ENCODE measurements at places on chromosomes 1 and 21.

- DNase-seq = no peak
These were observed 364.2 kb upstream of the ZP4 start for GRCh38 chr1:238254935-238255334.

DNA sequence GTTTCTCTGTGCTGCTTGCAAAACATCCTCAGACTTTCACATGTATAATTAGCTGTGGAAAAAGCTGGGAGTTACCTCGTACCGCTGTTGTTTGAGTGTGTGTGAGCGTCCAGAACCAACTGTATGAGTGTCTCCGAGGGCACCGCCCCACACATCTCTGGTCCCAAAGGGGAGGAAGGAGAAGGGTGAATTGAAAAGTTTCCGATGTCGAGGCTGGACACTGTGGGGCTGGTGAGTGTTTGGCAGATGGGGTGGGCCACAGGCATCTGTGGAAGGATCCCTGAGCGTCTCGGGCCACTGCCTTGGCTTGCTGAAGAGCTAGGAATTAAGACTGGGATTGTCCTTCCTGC lies 1.2 kb downstream of the ATP2B4 start:
- peak; percentile 39 for DNase-seq

DNA sequence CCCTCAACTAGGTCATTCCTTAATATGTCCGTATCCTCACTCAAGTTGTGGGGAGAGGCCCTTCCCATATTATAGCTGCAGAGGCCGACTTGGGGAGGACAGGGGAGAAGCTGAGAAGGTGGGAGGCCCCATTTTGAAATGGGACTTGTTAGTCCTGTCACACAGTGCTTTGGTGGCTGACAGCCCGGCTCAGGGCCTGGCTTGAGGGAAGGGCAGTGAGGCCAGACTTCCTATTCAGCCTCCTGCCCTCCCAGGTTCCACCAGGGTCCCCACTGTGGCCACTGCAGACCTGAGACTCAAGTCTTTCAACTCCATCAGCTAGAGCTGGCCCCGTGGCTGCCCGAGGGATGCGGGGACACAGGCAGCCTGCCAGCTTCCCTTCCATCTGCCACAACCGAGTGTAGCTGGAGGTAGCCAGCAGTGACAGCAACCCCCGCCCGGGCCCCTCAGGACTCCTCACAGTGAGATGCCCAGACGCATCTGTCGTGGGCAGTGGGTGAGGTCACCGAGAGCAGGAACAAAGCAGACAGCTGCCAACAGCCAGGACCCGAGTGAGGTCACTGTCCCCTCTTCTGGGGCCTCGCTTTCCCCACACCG lies 36.9 kb downstream of the SIM2 start:
- DNase-seq = no peak

GRCh38 chr1:114368560-114369255 lies 142.3 kb downstream of the TRIM33 start:
- DNase-seq = no peak

- no peak for DNase-seq
These were observed 21.5 kb downstream of the NCAM2 start for GRCh38 chr21:21019681-21020080.

GRCh38 chr1:37999430-38000232 lies 5.7 kb downstream of the FHL3 start:
- no peak for DNase-seq

GRCh38 chr1:245876586-245876985 lies 630.5 kb downstream of the SMYD3 start:
- no peak for DNase-seq

GRCh38 chr1:235286667-235287066 lies 41.3 kb downstream of the ARID4B start:
- no peak for DNase-seq

DNA sequence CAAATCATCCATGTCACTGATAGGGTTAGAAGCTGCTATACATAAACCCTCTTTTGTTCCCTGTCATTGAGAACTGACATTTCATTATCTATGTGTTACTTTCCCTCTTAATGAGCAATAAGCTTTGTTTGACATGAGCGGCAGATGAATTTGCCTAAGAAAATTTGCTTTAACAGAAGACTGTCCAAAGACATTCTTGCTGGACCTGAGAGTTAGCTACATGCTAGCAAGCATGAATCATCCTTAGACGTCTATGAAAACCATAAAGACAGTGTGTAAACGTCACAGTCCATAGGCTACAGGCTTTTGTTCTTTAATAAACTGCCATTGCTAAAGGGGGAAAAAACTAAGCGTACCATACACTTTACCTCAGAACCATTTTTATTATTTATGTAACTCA lies 73.1 kb downstream of the TNFSF4 start:
- no peak for DNase-seq

GRCh38 chr1:90708236-90708786 lies 8.8 kb downstream of the BARHL2 start:
- DNase-seq = no peak

DNA sequence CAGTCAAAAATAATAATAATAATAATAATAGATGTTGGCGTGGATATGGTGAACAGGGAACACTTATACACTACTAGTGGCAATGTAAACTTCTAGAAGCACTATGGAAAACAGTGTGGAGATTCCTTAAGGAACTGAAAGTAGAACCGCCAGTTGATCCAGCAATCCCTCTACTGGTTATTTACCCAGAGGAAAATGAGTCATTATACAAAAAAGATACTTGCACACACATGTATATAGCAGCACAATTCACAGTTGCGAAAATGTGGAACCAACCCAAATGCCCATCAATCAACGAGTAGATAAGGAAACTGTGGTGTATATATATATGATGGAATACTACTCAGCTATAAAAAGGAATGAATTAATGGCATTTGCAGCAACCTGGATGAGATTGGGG lies 176.0 kb downstream of the PLPP3 start:
- DNase-seq = no peak

DNA sequence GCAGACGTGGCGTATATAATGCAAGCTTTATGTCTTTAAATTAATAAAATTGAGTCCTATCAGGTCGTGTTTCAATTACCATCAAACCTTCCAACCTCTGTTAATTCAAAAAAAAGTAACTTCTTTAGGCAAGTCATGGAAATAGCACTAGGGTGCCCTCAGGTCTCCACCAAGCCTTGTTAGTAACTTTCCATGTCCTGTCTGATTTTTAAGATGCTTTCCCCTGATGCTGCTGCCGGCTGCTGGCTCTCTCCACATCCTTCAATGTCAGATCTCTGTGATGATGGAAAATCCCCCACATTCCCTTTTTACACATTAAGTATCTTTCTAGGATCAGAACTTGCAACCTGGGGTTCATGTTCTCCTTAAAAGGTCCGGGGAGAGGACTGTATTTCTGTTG lies 3.0 kb downstream of the ERG start:
- DNase-seq = no peak

DNA sequence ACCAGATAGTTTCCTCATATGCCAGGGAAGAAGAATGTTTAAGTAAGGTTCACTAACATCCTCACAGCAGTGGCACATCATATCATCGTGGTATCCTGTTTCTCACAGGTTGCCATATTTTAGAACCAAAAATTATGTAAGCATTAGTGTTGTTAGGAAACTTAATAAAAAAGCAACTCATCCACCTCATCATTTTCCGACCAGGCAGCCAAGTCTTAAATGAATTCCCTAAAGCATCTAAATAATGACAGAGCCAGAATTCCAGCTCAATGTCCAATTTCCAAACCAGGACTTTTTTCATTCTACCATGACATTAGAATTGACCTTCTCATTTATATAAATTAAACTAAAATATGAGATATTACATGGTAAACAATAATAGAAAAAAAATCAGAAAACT lies 272.7 kb downstream of the NTNG1 start:
- DNase-seq = no peak

GRCh38 chr1:28129150-28129549 lies 40.7 kb upstream of the EYA3 start:
- DNase-seq = no peak

DNA sequence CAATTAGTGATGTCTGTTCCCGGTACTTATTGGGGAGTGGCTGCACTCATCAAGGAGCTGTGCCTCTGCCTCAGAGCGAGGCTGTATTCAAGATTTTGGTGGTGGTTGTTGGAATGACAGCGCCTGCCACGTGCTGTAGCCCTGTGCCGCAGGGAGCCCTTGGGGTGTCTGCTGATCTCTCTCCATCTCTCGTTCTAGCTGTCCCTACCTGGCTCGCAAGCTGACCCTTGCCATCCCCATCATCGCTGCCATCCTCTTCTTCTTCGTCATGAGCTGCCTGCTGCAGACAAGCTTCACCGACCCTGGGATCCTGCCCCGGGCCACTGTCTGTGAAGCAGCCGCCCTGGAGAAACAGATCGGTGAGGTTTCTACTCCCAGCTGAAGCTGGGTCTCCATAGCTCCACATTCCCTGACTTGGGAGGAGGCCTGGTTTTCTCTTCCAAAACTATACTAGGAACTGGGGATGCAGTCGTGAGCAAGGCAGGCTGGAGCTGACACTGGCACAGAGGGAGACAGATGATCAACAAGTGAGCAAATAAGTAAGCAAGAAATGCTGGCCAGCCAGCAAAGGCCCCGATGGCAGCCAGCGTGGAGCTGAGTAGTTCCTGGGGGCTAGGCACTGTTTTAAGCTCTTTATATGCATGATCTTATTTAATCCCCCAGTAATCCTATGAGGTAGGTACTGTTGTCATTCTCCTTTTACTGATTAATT lies 5.9 kb downstream of the ZDHHC18 start:
- DNase-seq = no peak

DNA sequence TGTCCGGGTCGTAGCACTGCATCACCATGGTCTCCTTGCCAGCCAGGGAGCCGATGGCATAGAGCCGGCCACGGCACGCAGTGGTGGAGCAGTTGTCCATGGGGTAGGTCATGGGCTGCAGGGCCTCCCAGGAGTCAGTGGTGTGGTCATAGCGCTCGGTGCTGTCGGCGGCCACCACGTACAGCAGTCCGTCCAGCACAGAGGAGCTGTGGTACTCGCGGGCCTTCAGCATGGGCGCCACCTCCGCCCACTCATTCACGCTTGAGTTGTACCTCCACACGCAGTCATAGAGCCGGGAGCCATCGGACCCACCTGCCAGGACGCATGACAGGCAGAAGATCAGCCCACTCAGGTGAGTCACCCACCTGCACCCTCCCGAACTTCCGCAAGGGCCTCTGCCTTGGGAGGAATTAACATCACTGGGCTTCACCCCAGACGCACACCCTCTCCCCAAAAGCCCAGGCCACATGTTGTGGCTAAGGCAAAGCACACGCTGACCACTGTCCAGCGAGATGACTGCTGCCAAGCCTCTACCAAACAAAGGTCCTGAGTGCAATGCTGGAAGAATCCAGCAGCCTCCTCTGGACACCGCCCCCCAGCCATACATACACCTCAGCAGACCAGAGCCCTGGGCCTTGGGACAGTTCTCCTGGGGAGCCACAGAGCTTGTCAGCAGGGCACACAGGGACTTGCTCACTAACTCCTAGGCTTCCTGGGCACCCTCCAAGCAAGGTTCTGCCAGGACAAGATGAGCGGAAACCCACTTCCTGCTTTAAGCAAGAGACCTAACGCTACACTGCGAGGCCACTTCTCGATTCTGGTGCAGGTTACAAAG lies 3.3 kb downstream of the KLHL21 start:
- DNase-seq = peak; percentile 62

- no peak for DNase-seq
These were observed 167.4 kb downstream of the DUSP10 start for GRCh38 chr1:221574529-221574928.

DNA sequence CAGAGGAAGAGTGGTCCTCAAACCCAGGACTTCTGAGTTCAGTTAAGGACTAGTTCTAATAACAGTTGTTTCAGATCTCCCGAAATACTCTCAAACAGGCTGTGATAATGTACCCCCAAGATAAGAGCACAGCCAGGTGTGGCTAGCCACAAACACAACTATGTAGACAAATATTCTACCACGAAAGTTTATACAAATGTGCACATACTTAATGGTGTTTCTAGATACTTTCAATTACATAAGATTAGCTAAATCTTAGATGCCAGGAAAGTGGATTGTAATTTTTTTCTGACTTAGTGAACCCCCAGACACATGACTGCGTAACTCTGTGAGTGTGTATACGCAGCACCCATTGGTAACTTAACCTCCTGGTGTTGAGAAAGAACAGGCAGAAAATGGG lies 270.0 kb downstream of the USP25 start:
- DNase-seq = no peak

DNA sequence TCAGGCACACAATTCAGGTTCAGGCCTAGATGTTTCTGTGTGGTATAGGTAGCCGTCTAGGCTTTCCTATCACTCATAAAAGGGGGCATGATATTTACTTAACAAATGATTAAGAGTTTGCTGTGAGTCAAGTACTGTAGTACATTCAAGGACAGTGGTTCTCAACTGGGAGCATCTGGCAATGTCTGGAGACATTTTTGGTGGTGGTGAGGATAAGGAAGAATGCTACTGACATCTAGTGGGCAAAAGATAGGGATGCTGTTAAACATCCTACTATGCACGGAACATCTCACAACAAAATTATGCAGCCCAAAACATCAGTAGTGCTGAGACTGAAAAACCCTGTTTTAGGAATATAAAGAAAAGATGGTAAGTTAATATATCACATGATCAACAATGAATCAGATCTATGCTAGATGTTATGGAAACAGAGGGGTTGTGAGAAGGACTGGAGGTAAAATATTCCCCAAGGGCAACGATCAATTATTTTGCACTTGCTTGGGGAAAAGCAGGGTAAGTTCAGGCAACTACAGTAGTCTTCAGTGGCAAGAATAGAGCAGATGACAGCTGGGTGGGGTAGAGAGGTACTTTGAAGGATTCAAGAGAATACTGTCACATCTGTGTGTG lies 4.9 kb downstream of the DNTTIP2 start:
- peak; percentile 55 for DNase-seq

GRCh38 chr1:42817440-42817767 lies 207 bp upstream of the SVBP start:
- DNase-seq = no peak

DNA sequence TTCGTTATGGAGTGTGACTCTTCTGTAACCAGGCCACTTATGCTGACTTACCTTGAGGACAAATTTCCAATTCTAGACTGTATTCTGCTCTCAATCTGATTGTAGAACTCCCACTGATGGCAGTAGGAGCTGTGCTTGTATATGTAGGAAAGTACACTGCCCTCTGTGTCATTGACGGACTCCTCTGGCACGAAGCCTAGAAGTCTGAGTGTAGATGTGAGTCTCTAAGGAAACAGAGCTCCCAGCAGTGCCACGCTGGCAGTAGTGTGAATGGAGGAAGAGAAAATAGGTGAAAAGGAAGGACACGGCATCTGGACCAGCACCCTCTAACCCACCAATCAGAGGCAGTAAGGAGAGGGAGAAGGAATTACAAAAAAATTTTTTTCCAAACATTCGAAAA lies 130.4 kb upstream of the ADGRL2 start:
- no peak for DNase-seq

GRCh38 chr1:46646331-46646730 lies 21.8 kb downstream of the ATPAF1 start:
- DNase-seq = no peak

- no peak for DNase-seq
These were observed 5.6 kb upstream of the MEGF6 start for GRCh38 chr1:3616861-3617260.

GRCh38 chr1:18923756-18924211 lies 21.4 kb upstream of the ALDH4A1 start:
- DNase-seq = peak; percentile 37
